Fibroblast of skin of abdomen (primary cell): ENCODE measurements at places on chromosomes 4 and X.

GRCh38 chr4:80566203-80566872, 230.8 kb downstream of the CFAP299 start:
- no peak for DNase-seq

GRCh38 chrX:20529301-20529700, 262.6 kb upstream of the RPS6KA3 start:
- no peak for DNase-seq

- DNase-seq, result no peak
These were observed 195.6 kb downstream of the RASL11B start for GRCh38 chr4:53057679-53058078.

DNA sequence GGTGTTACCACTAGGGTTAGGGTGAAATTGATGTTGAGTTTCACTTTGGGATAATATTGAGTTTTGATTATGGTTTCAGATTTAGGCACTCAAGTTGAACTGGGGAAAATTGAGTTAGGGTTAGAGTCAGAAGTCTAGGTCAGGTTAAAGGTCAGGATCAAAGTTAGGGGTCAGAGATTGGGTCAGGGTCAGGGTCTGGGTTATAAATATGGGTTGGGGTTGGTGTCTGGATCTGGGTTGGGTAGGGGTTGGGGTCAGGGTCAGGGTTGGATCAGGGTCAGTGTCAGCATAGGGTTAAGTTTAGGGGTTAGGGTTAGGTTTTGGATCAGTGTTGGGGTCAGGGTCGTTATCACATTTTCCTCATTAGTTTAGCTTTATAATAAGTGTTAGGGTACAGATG, 42.7 kb upstream of the IL9R start:
- no peak for DNase-seq

- DNase-seq, result no peak
These were observed 64.3 kb upstream of the HELT start for GRCh38 chr4:184953971-184954370.

DNA sequence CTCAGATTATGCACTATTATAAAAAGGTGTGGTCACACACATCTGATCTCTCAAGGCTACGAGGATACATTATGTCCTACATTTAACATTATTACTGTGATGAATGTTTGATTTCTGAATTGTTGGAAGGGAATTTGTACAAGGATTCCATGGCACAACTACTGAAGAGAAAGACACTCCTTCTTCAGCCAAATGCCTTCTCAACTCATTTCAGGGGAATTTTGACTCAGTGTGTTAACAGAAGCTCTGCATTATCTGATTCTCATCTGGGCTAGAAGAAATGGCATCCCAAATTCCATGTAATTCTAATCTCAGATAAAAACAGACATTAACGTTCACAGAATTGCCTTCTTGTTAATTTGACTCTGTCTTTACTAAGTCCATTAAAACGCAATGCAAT, 477.7 kb downstream of the PDGFC start:
- DNase-seq, result no peak

- DNase-seq, result peak; percentile 40
These were observed 116.3 kb downstream of the HS3ST1 start for GRCh38 chr4:11312389-11312788.

DNA sequence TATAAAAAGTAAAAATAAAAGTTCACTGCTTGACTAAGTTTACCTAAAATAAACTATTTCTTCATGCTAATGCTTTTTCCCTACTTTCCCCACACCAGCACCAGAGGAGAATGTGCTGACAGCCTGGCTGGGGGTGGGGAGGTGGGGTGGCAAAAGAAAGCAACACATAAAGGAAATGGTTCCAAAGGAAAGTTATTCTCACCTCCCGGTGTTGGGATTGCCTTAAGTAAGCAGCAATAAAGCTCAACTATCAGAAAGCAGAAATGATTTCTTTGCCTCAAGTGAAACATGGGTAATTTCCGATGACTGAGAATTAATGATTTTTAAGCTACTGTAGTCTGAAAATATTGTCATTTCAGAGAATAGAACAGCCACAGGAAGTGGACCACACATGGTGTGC, 84.5 kb upstream of the DKK2 start:
- peak; percentile 26 for DNase-seq

GRCh38 chr4:26365537-26366150, 44.8 kb downstream of the RBPJ start:
- no peak for DNase-seq

- no peak for DNase-seq
These were observed 51.7 kb upstream of the PJA1 start for GRCh38 chrX:69216911-69217310.

DNA sequence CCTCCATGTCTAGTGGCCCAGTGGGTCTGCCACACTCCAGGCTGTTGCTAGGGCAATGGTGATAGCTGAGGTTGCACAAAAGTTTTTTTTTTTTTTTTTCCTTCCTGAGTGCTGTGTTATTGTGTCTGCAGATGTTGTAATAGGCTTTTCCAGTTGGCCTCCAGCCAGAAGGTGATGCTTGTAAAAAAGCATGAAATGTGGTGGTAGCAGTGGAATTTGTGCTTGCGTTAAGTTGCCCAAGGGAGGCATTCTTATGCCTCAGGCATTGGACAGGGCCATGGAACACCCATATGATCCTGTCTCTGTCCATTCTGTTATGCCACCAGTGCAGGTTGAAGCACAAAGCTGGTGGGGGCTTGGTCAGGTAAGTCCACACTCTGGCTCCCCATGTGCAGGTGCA, 660.5 kb upstream of the SPANXN1 start:
- no peak for DNase-seq

- DNase-seq, result no peak
These were observed 29.1 kb downstream of the SPACA5 start for GRCh38 chrX:48035891-48036290.

DNA sequence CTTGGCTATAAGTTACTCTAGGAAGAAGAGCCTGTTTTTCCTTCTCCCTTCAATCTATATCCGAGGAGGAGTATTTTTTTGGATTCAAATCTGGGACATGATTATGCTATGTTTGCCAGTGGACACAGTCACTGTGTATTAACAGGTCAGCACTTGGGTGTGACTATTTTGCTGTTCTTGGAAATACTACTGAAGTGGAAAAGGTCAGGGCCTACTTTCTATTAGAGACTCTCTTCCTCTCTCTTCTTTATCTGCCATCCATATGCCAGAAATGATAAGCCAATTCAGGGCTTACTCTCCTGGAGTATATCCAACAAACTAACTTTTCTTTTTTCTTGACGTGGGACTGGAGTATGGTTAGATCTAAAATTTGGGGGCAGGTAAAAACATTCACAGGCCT, 40.5 kb downstream of the MID1IP1 start:
- DNase-seq, result no peak

GRCh38 chr4:65893957-65894755, 223.9 kb upstream of the EPHA5 start:
- no peak for DNase-seq

DNA sequence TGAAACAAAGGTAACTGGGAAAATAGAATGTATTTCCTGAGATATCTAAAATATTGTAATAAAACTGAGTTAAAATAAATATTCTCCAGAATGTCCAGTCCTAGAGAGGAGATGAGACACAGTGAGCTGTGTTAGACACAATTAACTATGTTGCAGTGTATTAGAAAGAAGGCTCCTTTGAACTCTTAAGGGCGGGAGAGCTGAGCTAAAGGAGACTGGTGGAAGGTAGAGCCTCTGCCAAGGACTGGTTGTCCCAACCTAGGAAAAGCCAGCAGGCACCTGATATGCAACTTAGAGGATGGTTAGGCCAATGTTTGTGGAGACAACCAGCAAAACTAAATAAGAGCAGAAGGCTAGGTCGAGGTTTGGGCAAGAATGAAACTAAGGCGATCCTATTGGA, 4.3 kb downstream of the ASB11 start:
- no peak for DNase-seq

- peak; percentile 77 for DNase-seq
These were observed 935.5 kb downstream of the ADGRL3 start for GRCh38 chr4:62135565-62136156.

DNA sequence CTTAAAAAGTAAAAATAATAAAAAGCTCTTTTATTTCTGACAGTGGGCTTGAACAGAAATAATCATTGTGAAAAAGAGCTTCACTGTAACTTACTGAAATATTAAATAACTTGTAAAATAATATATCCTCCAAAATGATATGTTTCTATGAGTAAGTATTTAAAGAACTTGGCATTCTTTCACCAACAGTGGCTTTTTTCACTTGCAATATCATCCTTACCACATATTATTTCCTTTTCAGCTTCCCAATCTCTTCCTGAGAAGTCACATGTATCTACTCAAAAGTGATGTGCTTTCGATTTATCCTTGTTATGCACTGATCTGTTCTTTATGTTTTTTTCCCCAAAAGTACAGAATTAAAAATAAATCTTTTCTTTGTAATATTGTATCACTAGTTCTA, 2.2 kb upstream of the PCDH18 start:
- DNase-seq, result peak; percentile 54

DNA sequence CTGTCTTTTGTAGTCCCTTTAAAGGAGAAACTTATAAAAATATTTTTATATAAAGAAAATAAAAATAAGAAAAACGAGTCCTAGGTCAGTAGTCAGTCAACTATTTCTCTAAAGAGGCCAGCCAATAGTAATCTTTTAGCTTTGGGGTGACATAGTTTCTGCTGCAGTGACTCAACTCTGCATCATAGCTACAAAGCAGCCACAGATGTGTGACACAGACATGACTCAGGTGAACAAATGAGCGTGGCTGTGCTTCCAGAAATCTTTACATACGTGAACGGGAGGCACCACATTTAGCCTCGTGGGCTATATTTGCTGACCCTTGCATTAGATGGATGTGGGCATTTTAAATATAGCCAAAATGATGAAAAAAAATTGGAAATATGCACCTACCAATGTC, 1862.5 kb upstream of the TENM3 start:
- DNase-seq, result peak; percentile 56

DNA sequence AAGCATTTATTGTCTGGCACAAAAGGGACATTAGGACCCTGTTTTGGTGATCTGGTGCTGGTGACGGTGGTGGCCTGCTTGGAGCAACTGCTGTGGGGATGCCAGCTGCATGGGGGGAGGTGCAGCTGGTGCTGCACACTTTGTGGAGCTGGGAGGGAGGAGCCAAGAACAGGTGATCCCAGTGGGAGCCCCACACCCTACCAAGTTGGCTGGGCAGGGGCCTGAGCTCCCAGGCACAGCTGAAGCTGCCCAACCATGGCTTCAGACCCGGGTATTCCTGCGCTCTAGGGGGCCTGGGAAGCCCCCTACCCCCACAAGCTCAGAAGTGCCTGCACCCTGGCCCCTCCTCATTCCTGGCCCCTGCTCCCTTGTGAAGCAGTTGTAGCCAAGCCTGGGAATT, 1512.5 kb downstream of the TECRL start:
- no peak for DNase-seq

GRCh38 chrX:52118262-52118661, 49.3 kb upstream of the MAGED4B start:
- peak; percentile 0 for DNase-seq

DNA sequence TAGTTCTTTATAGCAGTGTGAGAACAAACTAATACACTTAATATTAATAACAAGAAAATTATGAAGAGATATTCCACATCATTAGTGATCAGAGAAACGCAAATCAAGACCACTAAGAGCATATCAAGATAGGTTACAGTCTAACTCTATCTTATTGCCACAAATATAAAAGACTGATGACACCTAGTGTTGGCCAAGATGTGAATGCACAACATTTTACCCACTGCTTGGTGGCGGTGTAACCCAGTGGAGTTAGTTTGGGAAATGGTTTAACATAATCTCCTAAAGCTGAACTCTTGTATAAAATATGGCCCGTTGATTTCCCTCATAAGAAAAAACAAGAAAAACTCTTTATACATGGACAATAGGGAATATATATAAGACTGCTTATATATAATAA, 92.4 kb downstream of the SLITRK2 start:
- DNase-seq, result no peak

GRCh38 chrX:72461766-72462165, 110.9 kb downstream of the HDAC8 start:
- no peak for DNase-seq

GRCh38 chr4:107269175-107269574, 233.1 kb upstream of the DKK2 start:
- no peak for DNase-seq

DNA sequence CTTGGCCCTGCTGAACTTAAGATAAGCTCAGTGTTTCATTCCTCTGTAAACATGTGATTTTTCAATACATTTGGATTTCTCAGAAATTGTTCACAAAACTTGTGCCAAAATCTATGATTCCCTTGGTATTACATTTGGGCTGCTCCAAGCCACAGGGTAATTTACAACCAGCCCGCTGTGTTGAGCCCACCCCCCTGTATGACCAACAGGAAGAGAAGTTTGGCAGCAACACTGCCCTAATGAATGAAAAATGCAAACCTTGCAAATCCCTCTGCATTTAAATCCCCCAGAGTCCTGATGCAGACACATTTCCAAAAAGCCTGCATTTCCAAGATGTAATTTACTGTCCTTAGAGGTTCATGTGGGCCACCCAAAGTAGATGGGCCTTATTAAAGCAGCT, 34.1 kb upstream of the GAB1 start:
- DNase-seq, result peak; percentile 91
